ENCODE measurements at places on chromosomes 5 and 9. TPM values are rescaled to one million over a fixed set of nuclear protein-coding genes. Genes with fewer than 3 reads are reported as not detected.

DOCK2 gene
- 52.4 TPM for total RNA-seq

RNF183 gene
- total RNA-seq: not detected

FIBCD1 gene
- not detected for total RNA-seq

GCNT4 gene
- total RNA-seq: 0.66 TPM

PCDHB5 gene
- 2.4 TPM for total RNA-seq

NUDT12 gene
- total RNA-seq: 16.3 TPM

FAM221B gene
- not detected for total RNA-seq

CDKN2A gene
- total RNA-seq: 1.9 TPM

SLC44A1 gene
- total RNA-seq: 55.9 TPM

TNFSF15 gene
- not detected for total RNA-seq

IFNK gene
- total RNA-seq: not detected

NPR3 gene
- total RNA-seq: 45.4 TPM

PCDHB7 gene
- total RNA-seq: 1.2 TPM

CARD9 gene
- 2.4 TPM for total RNA-seq

ORM2 gene
- not detected for total RNA-seq

MARCHF6 gene
- 136 TPM for total RNA-seq

TPM2 gene
- total RNA-seq: 139 TPM

AGXT2 gene
- total RNA-seq: not detected

PLPP7 gene
- 8.5 TPM for total RNA-seq

HSD17B3 gene
- not detected for total RNA-seq

HSPA9 gene
- 177 TPM for total RNA-seq

SHB gene
- total RNA-seq: 4.1 TPM

SHROOM1 gene
- 3.6 TPM for total RNA-seq

OBP2B gene
- total RNA-seq: not detected

SPOCK1 gene
- total RNA-seq: 69.6 TPM

ZNF483 gene
- total RNA-seq: 3.6 TPM

NELFB gene
- 27.0 TPM for total RNA-seq

GRXCR2 gene
- not detected for total RNA-seq

GTF3C4 gene
- 9.6 TPM for total RNA-seq

MRPL36 gene
- 56.1 TPM for total RNA-seq

CCNJL gene
- total RNA-seq: 0.17 TPM

LCP2 gene
- total RNA-seq: 57.3 TPM
